ENCODE measurements at places on chromosomes 11 and 22.

GRCh38 chr11:118033443-118033842 is 43.4 kb upstream of the TMPRSS4 start:
- no peak for DNase-seq

DNA sequence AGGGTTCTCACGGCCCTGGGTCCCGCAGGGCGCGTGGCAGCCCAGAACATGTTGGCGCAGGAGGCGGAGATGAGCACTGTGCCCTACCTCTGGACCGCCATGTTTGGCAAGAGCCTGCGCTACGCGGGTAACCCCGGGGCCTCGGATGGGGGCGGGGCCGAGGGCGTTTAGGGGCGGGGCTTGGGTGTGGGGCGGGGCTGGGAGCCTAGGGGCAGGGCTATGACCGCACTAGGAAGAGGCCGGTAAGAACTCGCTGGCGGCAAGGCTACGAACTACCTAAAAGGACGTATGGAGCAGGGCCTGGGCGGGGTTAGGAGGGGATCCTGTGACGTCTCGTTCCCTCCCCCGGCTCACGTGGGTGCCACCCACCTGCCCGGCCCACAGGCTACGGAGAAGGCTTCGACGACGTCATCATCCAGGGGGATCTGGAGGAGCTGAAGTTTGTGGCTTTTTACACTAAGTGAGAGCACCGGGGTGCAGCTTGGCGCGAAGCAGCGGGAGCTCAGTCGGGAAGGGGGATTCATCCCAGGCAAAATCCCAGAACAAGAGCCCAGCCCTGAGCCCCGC is 2.8 kb upstream of the LZTR1 start:
- DNase-seq: peak; percentile 89

DNA sequence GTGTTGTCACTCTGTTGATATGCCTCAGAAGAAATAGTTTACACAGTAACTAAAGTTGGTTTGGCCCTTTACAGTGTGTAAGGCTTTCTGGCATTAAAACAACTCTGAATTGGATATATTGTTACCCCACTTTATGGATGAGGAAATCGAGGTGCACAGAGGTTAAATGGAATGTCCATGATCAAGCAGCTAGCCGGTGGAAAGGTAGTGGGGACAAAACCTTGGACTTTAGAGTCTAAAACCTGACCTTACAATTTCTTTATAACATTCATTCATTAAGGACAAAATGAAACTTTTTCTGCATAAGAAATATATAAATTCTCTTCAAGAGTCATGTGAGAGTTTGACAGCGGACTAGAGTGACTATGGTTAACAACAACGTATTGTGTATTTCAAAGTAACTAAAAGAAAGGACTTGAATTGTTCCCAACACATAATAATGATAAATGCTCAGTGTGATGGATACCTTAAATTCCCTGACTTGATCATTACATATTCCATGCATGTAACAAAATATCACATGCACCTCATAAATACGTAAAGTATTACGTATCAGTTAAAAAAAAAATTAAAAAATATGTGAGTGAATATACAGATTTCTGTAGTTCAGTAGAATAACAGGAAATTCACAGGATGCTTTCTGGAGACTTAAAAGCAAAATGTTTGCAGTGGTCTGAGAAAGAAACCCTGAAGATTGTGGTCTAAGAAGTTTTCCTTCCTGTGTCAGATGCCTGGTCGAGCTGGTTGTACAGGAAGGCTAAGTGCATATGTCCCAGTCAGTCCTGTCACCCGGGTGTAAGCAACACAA is 51.0 kb downstream of the TEAD1 start:
- peak; percentile 78 for DNase-seq

GRCh38 chr11:120169981-120170698 is 32.2 kb upstream of the TRIM29 start:
- DNase-seq: no peak

GRCh38 chr22:37282385-37282677 is at the start of gene CYTH4:
TSS of gene CYTH4 (plus strand) at chr22:37282508. CDS start at chr22:37282570, 62 bp downstream.
- DNase-seq: peak; percentile 60

DNA sequence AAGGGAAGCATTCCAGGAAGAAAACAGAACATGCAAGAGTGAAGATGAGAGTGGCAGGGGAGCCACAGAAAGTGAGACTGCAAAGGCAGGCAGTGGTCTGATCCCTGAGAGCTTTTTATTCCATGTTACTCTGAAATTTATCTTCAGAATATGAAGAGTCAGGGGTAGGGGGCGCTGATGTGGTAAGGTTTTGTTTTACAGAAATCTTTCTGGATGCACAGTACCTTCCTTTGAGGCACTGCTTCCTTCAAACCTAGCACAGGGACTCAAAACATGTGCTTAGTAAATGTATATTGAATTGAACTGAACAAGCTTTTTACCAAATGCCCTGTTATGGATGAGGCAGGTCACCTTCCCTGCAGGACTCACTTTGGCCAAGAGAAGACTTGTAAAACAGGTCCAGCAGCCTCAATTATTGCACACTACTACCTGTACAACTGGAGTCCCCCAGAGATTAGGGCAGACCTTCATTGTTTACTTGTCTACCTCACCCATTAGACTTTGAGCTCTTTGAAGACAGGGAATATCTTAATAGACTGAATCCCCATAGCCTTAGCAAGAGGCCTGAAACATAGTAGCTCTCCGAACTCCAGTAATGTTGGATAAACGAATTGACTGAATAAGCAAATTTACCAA is 2.2 kb downstream of the PAK1 start:
- no peak for DNase-seq

DNA sequence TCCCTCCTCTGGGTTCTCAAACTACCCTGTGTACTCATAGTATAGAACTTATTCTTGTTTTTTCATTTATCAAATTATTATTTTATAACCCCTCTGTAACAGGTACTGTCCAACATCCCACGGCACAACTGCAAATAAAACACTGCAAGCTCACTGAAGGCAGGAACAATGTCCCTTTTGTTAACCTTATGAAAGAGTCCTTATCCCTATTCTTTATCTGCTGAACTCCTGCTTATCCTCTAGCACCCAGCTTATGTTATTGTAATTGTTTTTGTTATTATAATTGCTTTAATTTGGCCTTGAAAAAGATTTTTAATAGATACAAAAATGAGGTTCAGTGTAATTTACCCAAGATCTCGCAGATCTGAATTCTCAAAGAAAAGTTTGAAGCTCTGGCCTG is 130.4 kb downstream of the MSANTD4 start:
- DNase-seq: no peak

DNA sequence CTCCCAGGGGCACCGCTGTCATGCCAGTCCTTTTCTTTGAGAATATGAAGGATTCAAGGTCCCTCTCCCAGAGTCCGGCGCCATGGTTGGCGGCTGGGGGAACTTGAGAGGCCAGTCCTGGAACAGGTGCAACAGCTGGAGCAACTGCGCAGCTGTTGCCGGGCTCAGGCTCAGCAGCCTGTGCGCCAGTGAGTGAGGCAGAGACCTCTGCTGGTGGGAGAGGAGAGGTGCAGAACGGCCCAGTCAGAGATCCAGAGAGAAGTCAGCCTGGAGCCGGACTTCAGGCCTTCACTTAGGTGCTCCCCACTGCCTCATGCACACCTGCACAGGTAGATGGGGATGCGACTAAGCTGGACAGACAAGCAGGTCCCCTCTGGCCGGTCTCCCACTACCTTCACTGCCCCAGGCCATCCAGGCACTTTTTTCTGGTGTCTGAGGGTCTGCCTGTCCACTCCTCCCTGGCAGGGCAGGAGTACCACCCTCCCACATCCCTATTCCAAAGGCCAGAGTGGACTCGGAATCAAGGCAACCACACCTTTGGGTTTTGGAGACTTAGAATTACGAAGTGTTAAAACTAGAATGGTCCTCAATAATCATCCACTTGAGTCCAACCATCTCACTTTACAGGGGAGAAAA is 4.6 kb downstream of the CHRDL2 start:
- peak; percentile 81 for DNase-seq

GRCh38 chr11:114110952-114111947 is 51.7 kb downstream of the ZBTB16 start:
- DNase-seq: peak; percentile 51

DNA sequence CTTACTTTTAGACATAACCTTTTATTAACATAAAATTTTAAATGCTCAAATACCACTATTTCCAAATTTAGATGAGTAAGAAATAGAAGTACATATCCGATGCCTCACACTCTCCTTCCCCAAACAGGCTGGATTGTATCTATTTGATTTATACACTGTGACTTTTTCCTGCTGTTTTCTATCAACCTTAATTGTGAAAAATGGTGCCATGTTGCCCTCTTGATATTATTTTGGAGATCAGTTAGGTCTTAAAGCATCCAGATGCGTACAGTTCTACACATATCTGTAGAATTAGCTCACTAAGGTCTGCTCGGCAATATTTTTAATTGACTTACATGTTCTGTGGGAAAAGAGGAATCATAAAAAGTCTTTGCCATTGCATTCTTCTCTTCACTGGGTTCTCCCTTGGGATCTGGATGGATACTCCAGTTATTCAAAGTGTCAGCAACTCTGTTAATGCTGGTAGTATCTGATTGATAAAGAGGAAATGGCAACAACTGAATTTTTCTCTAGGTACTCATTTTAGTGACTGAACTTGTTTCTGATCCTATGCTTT is 27.2 kb downstream of the EIF3M start:
- DNase-seq: no peak

GRCh38 chr11:128593281-128593680 is 5.9 kb upstream of the ETS1 start:
- DNase-seq: no peak

- DNase-seq: no peak
Observed at GRCh38 chr11:126466236-126467045, 111.0 kb downstream of the ST3GAL4 start.

GRCh38 chr11:68118706-68119448 is 2.3 kb downstream of the CHKA start:
- peak; percentile 20 for DNase-seq

- no peak for DNase-seq
Observed at GRCh38 chr22:43155789-43156188, 4.4 kb downstream of the TSPO start.

DNA sequence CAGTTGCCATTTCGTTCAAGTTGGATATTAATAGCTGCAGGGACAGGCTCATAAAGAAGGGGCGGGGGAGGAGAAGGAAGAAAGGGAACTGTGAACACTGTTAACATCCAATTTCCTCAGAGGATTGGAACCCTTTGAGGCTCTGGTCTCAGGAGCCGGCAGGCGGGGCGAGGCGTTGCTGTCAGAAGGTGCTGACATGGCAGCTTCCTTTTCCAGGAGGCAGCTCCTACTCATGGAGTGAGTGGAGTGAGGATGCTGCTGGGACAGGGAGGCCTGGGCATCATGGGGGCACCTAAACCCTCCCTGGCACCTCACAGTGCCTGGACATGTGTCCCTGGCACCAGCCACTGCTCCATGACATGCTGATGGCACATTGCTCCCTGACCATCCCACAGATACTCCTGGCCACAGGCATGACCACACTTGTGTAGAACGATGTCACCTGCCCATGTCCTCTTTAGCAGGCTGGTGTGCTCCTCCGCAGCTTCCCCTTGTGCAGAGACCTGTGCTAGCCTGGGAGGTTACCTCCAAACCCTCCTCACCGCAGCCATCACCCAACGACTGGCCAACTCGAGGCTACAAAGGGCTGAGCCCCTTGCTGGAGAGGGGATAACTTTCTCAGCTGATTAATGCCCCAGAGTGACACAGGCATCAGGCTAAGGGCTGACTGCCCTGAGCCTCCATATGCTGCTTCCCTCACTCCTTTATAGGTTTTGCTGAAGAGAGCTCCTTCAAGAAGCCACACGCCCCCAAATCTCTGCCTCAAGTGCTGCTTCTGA is 79.6 kb upstream of the NECTIN1 start:
- DNase-seq: no peak

- peak; percentile 68 for DNase-seq
Observed at GRCh38 chr11:74749127-74749964, 697 bp downstream of the RNF169 start.

DNA sequence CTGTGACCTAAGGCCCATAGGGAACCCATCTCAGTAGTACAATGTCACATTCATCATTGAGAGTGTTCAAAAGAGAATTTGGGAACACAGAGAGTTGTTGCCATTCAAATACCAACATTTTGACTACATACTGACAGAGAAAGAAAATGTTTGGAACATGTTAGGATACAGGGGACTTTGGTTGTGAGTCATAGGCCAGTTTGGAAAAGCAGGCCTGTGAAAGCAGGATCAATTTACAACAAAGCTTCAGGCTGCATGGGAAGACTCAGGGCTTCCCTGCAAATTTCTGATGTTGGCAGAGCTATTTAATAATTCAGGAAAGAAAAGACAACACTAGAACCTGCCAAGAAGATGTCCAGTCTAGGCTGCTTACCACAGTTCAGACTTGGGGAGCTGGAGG is 374 bp downstream of the NLRP10 start:
- DNase-seq: no peak

GRCh38 chr11:78533399-78533798 is 41.3 kb downstream of the NARS2 start:
- no peak for DNase-seq

GRCh38 chr11:103070142-103070541 is 21.8 kb downstream of the DCUN1D5 start:
- DNase-seq: no peak

DNA sequence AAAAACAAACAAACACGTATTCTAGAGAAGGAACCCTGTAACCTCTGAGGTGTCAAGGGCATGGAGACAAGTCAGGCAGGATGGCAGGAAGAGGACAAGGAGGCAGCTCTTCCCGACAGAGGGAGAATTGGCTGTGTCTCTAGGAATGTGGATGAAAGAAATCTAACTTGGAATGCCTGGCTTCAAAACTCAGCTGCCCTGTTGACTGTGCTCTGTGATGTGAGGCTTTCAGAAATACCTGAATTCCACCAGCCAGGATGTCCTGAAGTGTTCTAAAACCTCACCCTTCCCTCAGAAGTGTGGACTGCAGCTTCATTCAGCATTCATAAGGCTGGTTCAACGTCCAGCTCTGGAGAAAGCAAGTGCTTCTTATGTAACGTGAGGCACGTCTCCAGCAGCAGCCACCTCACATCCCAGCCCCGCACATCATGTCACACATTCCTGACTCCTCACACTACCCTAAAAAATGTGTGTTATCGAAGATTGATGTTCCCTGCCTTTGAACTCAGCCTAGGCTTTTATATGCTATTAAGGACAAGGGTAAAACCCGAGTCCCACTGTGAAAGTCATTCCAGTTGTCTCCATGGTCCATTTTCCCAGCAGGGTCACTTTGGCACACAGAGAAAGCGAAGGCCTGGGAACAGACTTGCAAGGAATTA is 398.9 kb downstream of the ETS1 start:
- DNase-seq: no peak

- no peak for DNase-seq
Observed at GRCh38 chr22:46171940-46172339, 21.6 kb downstream of the PPARA start.

DNA sequence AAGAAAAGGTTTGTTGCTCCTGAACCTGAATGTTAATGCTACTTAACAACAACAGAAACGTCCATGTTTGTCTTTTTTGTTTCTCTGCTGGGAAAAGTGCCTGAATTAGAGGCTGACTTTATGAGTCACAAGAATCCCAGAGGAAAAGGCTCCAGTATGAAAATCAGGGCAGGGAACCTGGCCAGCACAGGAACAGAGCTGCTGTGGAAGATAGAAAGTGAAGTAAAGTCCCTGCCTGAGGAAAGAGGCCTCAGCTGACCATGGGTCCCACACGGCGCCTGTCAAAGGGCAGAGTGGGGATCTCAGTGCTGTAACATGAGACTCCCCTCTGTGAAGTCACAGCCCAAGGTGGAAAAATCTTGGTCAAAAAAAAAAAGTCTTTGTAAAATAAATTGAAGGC is 632.3 kb upstream of the CCDC90B start:
- DNase-seq: no peak

GRCh38 chr11:102467853-102468580 is 15.5 kb upstream of the TMEM123 start:
- DNase-seq: no peak

GRCh38 chr22:26462051-26462450 is 21.5 kb downstream of the HPS4 start:
- no peak for DNase-seq

- no peak for DNase-seq
Observed at GRCh38 chr11:131353766-131354165, 16.6 kb upstream of the NTM start.

Data from dermis blood vessel endothelial cell (primary cell).